ENCODE measurements at places on chromosomes 2 and 18.
A peak's percentile ranks its signal among the peaks of the same experiment; 100 is the strongest.

DNA sequence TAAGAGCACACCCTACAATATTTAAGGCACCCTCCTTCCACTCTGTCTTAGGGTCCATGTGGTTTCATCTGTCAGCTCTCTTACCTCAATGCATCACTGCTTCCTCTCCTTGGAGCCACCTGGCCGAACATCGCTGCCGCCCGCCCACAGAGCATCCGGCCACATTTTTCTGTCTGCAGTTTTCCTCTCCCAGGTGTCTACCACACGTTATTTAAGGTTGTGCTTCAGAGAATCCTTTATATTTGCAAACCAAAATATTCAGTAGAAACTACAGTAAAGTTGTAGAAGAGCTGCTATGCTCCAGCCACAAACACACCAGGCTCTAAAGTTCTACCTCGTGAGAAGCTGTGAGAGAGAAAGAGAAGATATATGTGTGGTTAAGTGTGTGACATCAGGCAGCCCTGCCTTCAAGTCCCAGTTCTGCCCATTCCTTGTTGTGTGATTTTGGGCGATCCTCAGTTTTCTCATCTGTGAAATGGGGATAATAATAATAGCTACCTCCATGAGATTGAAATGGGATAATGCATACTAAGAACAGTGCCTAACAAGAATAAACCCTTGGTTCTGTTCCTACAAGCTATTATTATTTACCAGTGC, 4.9 kb upstream of the STK17B start:
- DNase-seq: no peak

GRCh38 chr2:188713961-188714360, 260.2 kb upstream of the COL3A1 start:
- DNase-seq: no peak

DNA sequence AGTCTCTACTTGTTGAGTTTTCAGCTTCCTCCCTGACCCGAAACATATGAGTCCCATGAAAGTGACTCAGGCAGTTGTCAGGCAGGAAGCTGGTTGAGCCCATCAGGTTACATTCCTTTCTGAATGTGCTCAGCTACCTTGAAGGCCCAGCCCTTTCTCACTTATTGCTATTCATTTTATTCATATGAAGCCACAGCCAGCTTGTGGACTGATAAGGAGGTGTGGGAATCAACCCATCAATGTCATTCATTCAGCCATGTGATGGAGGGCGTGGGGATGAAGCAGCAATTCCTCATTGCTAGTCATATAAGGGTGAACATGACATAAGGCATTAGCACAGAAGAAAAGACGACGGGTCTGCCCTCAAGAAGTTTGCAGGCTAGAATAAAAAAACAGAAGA, 5.3 kb upstream of the VPS4B start:
- DNase-seq: no peak

DNA sequence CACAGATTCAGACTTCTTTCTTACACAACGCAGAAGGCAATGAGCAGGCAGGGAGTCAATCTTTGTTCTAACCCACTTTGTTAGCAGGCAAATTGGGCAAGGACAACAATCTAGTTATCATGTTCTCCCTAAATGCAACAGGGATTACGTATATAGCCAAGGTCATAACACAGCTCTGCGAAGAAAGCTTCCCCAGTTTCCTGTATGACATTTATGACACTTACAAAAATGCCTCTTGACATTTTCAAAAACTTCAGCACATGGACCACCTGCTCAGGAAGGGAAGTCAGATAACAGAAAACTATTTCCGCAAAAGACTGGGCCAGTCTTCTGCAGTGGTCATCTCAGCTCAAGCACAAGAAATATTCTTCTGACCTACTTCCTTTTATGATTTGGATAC, 106.1 kb downstream of the IRS1 start:
- no peak for DNase-seq

GRCh38 chr2:10918661-10919409, 7.1 kb downstream of the KCNF1 start:
- no peak for DNase-seq

DNA sequence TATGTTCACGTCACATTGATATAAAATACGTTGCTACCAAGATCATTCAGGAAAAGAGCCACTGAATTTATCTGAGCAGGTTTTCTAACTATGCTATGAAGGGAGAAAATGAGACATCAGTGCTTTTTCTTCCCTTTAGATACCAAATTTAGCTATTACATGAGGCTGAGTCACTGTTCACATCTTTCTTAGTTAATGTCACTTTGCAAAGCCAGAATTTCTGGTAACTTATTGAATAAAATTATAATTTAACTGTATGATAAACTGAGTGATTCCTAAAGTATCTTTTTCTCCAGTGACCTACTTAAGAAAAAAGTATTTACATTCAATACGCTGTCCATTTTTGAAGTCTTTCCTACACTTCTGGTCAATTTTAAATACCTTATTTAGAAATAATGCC, 22.7 kb downstream of the C1D start:
- DNase-seq: no peak

DNA sequence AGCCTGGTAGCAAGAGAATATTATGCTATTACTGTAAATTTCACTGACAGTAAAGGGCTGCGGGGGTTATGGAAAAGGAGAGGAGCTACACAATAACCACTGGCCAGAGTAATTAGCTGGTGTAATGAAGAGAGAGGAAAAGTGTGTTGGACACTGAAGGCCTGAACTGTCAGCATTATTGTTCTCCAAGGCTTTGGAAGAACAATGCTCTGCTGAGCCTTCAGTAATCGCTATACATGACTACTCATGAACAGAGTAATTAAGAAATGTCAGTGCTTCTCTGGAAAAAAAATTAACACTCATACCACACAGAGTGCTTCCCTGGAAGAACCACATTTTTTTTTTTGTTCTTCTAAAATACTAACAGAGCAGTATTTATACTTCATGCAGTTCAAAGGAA, 931.3 kb downstream of the CPS1 start:
- no peak for DNase-seq

DNA sequence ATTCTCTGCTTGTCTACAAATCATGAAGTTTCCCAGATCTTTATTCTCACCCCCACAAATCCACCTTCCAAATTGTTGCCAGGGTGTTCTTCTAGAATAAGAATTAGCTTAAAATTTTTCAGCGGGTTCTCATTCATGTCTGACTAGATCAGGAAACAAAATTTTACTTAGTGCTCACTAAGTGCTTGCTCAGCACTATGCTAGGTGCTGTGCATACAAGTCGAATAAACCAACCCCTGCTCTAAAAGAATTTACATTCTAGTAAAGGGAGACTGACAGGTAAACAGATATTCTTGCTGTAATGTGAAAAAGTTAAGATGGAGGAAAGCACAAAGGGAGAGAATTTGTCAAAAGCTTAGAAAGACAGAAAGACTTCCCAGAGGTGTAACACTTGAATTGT, 2.4 kb upstream of the FSIP2 start:
- no peak for DNase-seq

- no peak for DNase-seq
Measured at GRCh38 chr2:166419616-166419934, 43.8 kb upstream of the SCN9A start.

- no peak for DNase-seq
Measured at GRCh38 chr2:219844401-219845091, 217.1 kb downstream of the SLC4A3 start.

GRCh38 chr2:54510916-54511315, 54.8 kb downstream of the SPTBN1 start:
- no peak for DNase-seq

GRCh38 chr2:190468814-190469569, 60.8 kb downstream of the MFSD6 start:
- peak; percentile 99 for DNase-seq

- no peak for DNase-seq
Measured at GRCh38 chr18:63763831-63764600, 11.2 kb upstream of the SERPINB7 start.

Data from NCI-H446 treated with DMSO at 0.1 percent for 48 hours (cell line).